Tibial nerve (tissue), 4 donors: ENCODE measurements at places on chromosomes 11 and 22. TPM values are rescaled to one million over a fixed set of nuclear protein-coding genes. Genes with fewer than 3 reads are reported as not detected.

DNA sequence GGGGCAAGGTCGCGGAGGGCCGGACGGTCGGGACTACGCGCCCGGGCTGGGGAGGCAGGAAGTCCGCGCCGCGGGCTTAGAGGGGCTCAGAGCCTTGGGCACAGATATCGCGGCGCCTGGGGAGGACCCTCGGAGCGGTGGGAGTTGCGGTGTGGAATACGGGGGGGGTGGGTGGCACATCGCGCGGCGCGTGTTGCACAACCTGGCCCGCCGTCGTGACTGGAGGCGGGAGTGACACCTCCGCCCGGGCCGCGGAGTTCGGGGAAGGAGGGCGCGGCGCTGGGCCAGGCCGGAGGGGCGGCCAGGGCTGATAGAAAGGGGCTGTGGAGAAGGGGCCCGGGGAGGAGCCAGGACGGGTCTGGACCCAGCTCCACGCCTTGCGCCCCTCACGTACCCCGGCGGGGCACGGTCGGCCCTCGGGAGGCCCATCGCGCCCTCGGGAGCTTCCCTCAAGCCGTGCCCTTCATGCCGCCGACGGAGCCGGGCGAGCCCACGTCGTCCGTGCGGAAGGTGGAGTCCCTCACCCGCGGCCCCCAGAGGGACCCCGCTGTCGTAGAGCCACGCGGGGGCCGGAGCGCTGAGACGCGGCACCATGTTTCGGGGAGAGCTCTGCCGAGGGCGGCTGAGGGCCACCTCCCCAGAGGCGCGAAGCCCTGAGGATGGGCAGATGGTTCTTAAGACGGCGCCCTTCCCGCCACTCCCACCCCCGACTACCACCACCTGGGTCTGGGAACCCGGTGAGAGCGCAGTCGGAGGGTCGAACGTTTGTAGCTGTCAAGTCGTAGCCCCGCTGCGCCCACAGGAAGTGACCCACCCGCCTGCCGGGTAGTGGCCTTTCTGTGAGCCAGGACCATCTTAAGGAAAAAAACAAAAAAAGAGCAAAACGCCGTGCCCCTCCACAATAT, 729 bp downstream of the IL17RA start:
- DNase-seq, result no peak

GRCh38 chr11:105401269-105401809, 208.5 kb upstream of the GRIA4 start:
- no peak for DNase-seq

- peak; percentile 88 for DNase-seq
Observed at GRCh38 chr11:65454696-65455456, 32.3 kb downstream of the NEAT1 start.

GRCh38 chr11:57315491-57315890, 9.3 kb downstream of the TNKS1BP1 start:
- DNase-seq, result no peak

- no peak for DNase-seq
Observed at GRCh38 chr11:104881117-104881794, 17.0 kb downstream of the CASP12 start.

DNA sequence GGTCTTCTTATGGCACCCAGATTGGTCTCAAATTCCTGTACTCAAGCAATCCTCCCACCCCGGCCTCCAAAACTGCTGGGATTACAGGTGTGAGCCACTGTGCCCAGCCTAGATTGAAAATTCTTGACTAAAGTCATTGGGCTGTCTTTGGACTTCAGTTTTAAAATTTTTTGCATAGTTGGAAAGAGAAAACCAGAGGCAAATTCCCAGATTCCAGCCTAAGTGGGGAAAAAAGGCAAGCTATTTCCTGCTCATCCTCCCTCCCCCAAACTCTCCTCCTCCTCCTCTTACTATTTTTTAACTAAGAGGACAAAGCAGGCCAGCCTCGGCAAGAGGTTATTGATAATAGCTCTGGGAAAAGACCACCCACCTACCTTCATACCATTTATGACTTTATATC, 78.6 kb upstream of the CLMP start:
- no peak for DNase-seq

DNA sequence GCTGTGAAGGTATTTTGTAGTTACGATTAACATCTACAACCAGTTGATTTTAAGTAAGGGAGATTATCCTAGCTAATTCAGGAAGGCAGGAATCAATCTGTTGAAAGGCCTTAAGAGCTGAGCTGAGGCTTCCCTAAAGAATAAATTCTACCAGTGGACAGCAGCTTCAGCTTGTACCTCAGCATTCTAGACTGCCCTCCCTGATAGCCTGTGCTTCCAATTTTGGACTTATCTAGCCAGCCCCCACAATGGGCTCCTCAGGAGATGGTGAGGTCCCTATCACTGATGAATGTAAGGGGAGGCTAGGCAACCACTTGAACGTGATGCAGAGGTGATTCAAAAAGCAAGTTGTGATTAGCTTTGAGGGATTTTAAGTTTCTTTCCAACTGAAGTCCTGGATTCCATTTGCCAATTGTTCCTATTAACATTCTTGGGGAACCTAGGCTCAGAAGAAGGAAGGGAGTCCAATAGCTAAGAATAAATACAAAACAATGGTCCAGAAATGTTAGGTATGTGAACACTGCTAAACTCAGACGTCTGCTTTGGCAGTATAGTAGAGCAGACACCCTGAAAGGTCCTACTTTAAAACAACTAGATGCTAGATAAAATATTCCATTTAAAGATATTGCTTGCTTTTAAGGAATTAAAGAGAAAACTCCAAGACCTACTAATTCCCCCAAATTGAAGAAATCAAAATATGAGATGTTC, 404.3 kb upstream of the TENM4 start:
- DNase-seq, result no peak

- no peak for DNase-seq
Observed at GRCh38 chr11:1573903-1574237, 1.8 kb upstream of the DUSP8 start.

DNA sequence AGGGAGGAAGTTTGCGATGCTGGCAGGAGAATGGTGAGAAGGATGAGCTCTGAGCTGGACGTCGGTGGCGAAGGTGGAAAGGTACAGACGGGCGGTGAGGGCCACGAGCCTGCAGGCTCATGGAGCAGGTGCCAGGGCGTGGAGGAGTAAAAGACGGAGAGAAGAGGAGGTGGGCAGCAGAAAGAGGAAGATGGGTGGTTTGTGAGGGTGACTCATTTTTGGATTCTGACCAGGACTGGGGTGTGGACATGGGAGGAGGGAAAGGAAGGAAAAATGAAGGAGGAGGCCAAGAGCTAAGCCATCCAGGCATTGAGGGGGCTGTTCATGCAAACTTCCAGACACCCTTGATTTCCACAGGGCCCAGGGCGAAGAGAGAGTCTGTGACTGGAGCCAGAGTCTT, 3.5 kb downstream of the ZDHHC24 start:
- no peak for DNase-seq

DNA sequence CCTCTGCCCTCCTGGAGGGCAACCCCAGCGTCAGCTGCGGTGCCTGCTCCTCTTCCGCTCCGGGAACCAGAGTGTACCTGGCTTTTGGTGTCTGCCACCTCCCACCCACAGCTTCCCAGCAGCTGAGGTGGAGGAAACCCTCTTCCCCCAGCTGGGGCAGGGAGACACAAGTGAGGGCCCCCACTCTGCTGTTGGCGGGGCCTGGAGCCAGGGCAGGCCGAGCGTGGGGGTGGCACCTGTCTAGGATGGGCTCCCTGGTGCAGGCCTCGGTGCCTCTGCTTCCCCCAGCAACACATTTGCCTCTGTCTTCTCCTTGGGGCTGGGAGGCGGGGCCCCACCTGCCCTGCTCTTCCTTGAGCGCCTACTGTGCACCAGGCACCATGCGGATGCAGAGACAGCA, 6.4 kb downstream of the OSM start:
- no peak for DNase-seq

GRCh38 chr11:108713076-108713790, 48.4 kb downstream of the DDX10 start:
- no peak for DNase-seq

GRCh38 chr11:115213007-115213406, 291.2 kb downstream of the CADM1 start:
- no peak for DNase-seq

DNA sequence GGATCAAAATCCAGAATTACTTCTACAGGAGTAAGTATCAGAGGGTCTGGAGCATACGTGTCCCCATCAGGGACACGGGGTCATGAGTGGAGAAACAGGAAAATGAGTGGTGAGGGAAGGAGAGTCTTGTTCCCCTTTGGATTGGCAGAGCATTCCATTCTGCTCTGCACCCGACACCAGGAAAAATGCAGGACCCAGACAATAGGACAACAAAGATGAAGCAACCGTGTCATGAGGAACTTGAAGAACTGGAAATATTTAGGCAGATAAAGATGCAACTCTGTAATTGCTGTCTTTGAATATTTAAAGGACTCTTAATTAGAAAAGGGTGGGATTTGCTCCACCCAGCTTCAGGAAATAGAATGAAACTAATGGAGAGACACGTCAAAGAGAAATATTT, 89.0 kb upstream of the BLID start:
- no peak for DNase-seq

DNA sequence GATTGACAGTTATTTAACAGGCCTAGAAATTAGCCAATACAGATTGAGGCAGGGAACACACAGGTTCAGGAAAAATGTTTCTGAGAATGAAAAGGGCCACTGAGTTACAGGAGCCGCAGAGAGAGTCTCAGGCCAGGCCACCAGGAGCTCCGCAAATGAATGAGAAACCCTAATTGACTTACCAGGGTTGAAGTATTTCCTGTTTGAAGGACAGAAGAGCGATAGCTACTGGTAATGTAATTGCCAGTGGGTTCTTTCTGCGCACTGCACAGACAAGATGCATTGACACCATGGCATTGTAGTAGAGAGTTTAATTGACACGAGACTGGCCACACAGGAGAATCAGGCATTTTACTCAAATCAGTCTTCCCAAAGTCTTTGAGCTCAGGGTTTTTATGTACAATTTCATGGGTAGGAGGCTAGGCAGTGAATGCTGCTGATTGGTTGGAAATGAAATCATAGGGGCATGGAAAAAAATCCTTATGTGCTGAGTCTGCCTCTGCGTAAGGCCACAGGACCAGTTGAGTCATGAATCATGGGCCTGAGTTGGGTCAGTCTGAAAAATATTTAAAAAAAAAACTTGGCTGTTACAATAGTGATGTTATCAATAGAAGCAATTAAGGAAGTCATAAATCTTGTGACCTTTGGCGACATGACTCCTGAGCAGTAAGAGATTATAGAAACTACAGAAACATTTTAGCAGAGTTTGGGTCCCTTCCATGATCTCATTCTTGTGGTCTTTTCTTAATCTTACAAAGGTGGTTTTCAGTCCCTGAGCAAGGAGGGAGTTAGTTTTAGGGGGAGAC, 203.8 kb downstream of the CASP12 start:
- no peak for DNase-seq

DNA sequence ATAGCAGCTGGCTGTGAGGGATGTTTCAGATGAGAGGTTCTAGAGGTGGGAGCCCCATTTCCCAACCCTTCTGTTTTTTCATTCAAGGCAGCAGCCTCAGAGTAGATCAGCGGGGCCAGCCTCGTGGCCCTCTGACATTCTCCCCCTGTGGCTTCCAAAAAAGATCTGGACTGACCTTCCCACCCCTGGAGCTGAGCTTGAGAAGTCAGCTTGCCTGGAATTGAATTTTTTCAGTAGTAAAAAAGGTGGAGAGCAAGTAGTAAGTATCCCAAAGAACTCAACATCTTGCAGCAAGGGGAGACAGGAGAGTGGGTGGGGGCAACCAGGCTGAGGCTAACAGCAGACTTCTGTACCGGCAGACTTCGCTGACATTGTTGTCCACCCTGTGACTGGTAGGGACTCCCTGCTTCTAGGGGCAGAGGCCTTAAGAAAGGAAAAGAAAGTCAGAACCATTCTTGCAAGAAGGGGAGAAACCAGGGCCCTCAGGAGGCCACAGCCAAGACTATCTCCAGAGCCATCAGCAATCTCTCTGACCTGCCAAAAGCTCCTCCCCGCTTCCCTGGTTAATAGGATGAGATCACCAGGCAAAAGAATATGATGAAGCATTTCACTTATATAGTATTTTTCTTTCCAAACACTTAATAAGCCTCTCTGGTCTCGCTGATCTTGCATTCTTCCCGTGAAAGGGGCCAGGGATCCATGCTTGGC, 2.0 kb upstream of the GRIK4 start:
- DNase-seq, result no peak

DNA sequence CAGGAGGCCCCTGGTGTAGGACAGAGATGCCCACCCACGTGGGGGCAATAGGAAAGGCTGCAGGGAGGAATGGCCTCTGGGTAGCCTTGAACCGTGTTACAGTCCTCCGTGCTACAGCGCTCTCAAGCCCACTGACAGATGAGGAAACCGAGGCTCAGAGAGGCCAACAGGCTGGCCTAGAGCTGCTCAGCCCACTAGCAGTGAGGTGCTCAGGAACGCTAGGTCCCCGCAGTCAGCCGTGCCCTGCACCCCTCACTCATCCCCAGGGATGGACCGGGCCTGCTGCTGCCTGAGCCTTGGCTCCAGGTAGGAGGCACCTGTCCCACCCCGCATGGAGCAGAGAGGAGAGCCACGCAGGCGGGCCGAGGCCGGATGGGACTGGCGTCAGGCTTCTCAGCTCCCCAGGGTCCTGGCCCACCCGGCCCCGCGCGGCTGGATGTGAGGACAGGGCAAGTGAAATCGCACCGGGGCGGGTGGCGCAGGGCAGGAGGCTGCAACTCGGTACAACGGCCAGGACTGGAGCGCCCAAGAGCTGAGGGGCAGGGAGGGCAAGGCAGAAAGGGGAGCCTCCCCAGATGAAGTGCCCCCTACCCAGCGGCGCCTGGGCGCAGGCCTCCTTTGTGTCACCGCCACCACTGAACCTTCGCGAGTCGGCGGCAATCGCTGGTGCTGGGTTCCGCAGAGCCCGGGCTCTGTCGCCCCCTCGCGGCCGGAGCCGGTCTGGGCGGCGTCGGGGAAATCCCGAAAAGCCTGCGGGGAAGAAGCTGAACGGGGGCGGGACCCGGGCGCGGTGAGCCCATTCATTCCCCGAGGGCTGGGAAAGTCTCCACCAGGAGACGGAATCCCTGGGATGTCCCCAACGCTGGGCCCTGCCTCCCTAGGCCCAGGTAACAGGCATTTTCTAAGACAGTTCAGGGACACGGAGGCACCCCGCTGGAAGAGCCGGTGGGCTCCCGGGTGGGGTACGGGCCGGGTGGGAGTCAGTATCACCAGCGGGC, 8.4 kb upstream of the SLC2A11 start:
- peak; percentile 73 for DNase-seq

DNA sequence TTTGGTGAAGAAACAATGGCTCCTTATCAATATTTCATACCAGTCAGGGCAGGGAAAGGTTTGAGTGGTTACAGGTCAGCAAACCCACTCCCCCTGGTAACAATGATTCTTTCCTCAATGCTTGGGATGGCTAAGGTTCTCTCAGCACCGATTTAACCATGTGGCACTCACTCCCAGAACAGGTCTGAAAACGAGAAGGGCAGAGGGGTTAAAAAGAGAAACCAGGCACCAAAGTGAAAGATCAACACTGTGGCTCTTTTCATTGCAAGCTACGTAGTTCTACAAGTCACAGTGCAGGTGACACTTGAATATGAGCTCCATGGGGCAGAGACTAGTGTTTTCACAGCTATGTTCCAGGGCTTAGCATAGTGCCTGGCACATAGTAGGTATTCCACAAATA, 132.4 kb downstream of the PLEKHA7 start:
- no peak for DNase-seq

The APOA1 gene
- 4.1 TPM for total RNA-seq

The RAB3IL1 gene
- 58.8 TPM for total RNA-seq

The CCDC157 gene
- 10.5 TPM for total RNA-seq

The MS4A15 gene
- not detected for total RNA-seq

The SYT12 gene
- 0.66 TPM for total RNA-seq

The DEFB108B gene
- total RNA-seq, result not detected

The FIBIN gene
- total RNA-seq, result 392 TPM

The UBQLN3 gene
- total RNA-seq, result 0.84 TPM

The TMEM191B gene
- not detected for total RNA-seq
